ENCODE measurements at places on chromosomes 3 and 15.

DNA sequence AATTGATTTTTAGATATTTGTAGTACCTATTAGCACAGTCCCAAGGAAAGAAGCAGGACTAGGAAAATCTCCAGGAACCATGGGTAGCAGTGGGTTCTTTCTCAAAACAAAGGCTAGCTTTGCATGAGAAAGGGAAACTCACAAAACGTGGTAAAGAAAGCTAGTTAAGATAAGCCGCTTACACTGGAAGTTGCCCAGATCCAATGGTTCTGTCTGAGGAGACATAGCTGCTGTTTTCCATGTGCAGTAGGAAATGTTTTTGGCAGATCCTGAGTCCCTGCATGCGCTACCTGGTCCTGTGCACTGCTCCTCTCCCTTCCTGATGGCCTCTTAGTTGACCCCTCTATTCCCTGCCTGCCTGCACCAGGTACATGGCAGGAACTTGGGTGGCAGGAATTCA, 60.4 kb downstream of the TFG start:
- DNase-seq: no peak

GRCh38 chr3:61358364-61358763, 107.1 kb upstream of the FHIT start:
- no peak for DNase-seq

- DNase-seq: no peak
Measured at GRCh38 chr3:128996726-128997125, 2.9 kb upstream of the CFAP92 start.

DNA sequence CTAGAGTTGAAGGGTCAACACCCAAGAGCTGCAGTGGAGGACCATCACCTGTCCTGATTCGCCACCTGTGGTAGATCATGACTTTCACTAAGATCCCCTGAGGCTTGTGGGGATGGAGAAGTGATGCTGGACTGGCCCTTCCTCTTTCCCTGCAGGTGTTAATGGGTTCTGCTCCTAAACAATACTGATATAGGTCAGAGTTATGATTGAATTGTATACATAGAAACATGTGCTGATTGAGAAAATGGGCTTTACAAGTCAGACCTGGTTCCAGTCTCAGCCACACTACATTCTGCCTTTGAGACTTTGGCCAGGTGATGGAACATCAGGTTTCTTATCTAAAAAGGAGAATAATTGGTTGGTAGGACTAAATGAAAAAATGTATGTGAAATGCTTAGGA, 418.9 kb upstream of the TPRG1 start:
- no peak for DNase-seq

GRCh38 chr3:6392123-6392522, 468.8 kb upstream of the GRM7 start:
- no peak for DNase-seq

GRCh38 chr3:114746502-114746901, 400.6 kb downstream of the ZBTB20 start:
- no peak for DNase-seq

DNA sequence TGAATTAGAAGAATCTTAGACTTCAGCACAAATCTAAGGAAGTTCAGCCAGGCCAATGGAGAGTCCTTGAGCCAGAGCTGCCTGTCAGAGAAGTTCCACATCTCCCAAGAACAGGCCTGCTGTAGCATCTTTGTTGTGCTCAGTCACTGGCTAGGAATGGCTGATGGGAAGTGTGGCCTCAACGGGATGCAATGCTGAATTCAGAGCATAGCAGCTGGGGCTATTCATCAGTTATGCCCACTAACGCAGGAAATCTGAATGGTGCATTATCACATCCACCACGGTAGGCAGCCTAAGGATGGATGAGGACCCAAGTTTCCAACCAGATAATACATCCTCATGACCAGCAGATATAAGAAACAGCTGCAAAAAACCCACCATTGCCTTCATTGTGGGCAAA, 3.2 kb upstream of the EIF1B start:
- DNase-seq: no peak

All from stimulated activated CD4-positive, alpha-beta T cell treated with anti-CD3 and anti-CD28 coated beads, Interleukin-4, amount 100 ng/mL, for 48 hours (primary cell).